ENCODE measurements at places on chromosomes 5 and 9.

GRCh38 chr9:69658987-69659675 is 13.0 kb downstream of the APBA1 start:
- DNase-seq = no peak

GRCh38 chr5:133367984-133368383 is 244.4 kb downstream of the FSTL4 start:
- DNase-seq = no peak

DNA sequence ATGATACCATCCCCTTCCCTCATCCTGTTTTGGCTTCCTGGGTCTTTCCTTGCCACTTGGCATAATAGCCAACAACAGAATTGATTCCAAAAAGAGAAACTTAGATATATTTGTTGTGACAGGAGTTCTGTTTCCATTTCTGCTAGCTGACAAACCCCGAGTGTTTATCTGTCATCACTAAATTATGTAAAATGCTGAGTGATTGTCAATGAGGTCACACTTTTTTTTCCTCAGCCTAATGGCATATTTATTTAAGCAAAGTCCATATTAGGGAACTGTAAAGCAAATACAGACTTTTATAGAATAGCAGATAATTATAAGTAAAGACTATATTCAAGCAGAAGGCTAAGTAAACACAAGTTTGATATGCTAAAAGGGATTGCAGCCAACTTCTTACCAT is 64.0 kb downstream of the RGS7BP start:
- DNase-seq = no peak

DNA sequence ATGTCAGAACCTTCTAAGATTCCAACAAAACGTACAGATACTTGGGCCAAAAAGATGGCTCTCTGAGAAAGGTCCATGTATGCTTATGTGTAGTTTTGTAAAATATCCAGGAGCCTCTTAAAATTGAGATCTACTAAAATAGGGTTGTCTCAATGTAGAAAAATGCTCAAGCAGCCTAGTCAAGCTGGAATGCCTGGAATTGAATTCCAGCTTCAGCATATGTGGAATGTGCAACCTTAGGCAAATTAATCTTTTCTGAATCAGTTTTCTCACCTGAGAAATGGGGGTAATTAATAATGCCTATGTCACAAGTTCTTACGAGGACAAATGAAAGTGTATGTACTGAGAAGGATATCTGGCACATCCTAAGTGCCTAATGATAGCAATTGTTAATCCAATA is 662.4 kb downstream of the DTWD2 start:
- no peak for DNase-seq

GRCh38 chr5:170430866-170431437 is 41.8 kb upstream of the KCNMB1 start:
- DNase-seq = no peak

- no peak for DNase-seq
Observed at GRCh38 chr5:2519153-2519552, 232.3 kb downstream of the IRX2 start.

GRCh38 chr9:133894377-133895321 is 97.5 kb downstream of the VAV2 start:
- DNase-seq = no peak

DNA sequence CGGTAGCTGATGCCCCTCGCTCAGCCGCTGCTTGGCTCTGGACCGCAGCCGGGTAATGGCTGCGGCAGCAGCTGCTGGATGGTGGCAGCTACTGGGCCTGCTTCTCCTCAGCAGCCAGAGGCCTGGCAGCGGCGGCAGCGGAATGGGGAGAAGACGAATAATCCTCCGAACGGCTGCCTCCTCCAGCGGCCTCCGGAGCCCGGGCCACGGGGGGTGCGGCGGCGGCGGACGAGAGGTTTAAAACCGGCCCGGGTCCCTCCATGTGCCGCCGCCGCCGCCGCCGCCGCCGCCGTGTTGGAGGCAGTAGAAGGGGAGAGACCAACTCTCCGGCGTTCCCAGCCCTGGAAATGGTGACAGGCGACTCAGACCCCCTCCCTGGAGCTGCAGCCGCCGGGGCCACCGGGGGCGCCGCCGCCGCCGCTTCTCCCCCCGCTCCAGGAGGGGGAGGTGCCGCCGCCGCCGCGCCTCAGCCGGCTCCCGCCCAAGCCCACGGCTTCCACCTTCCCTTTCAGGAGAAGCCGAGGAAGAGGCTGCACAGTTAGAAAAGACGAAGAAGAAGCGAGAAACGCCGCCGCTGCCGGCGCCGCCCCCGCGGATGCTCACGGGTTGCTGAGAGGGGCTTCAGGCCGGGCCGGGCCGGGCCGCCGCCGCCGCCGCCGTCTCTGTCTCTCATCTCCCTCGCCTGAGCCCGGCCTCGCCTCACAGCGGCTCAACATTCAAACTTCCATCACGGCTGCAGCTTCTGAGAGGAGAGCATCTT is 118.4 kb upstream of the PRSS3 start:
- DNase-seq = peak; percentile 84

GRCh38 chr5:137142764-137143605 is 356.1 kb downstream of the SPOCK1 start:
- DNase-seq = no peak

- no peak for DNase-seq
Observed at GRCh38 chr5:138725153-138725817, 27.9 kb upstream of the CTNNA1 start.

- DNase-seq = no peak
Observed at GRCh38 chr5:122099060-122099790, 21.2 kb upstream of the LOX start.
